ENCODE measurements at places on chromosomes 16 and 17.

- DNase-seq, result no peak
Measured at GRCh38 chr16:48372744-48373143, 12.5 kb downstream of the SIAH1 start.

GRCh38 chr17:76140661-76141211 is 309 bp downstream of the FOXJ1 start:
- no peak for DNase-seq

DNA sequence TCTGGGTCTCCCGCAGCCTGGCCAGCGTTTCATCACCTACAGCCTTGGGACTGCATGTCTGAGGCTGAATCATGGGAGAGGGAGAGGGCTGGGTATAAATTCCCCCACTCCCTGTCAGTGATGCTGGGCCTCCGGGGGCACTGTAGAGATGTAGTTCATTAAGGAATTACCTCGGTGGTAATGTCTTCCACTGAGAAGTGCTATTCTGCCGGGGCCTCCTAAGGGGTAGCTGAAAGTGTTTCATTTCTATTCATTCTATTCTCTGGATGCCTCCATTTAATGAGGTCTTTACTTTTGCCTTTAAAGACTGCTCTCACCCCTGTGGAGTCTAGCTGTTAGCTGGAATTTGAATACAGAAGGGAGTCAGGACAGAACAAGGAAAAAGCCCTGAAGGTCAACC is 116.4 kb upstream of the HS3ST4 start:
- DNase-seq, result no peak

GRCh38 chr16:27628241-27628942 is 78.4 kb downstream of the KATNIP start:
- DNase-seq, result peak; percentile 19

GRCh38 chr17:75270218-75270965 is 639 bp downstream of the MIF4GD start:
- DNase-seq, result peak; percentile 50

DNA sequence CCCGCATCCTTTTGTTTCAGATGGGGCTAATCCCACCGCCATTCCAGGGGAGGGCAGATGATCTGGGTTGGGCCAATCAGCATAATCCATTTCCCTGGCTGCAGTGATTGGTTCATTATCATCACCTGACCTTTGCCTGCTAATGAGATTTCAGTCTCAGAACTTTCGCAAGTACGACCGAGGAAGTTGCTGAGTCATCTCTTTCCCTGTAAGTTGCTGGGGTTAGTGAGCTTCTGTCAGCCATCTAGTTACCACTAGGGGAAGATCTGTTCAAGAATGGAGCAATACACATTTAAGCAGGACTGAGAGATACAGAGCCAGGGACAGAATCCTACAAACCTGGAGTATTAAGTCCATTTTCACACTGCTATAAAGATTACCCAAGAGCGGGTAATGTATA is 65.3 kb upstream of the NUDT7 start:
- DNase-seq, result no peak

GRCh38 chr17:55273579-55274354 is 9.0 kb downstream of the HLF start:
- DNase-seq, result peak; percentile 61

DNA sequence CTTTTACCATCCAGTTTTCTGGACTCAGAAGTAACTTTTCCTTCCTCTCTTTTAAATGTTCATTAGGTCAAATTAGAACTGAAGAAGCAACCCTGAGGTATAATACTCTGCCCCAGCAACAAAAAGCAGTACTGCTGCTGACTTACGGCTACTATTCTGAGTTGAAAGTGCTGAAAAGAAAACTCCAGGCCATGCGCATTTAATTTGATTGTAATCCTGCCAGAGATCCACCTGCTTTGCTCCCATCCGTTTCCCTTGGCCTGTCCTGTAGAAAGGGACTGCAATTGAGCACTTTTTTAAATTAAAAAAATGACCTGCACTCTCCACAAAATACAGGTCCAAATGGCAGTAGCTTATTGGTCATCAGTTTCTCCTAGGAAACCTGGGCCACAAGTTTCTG is 61.6 kb downstream of the PITPNC1 start:
- no peak for DNase-seq

GRCh38 chr16:9328411-9328810 is 237.0 kb downstream of the HAPSTR1 start:
- DNase-seq, result no peak

- no peak for DNase-seq
Measured at GRCh38 chr17:66446419-66446818, 144.0 kb downstream of the PRKCA start.

DNA sequence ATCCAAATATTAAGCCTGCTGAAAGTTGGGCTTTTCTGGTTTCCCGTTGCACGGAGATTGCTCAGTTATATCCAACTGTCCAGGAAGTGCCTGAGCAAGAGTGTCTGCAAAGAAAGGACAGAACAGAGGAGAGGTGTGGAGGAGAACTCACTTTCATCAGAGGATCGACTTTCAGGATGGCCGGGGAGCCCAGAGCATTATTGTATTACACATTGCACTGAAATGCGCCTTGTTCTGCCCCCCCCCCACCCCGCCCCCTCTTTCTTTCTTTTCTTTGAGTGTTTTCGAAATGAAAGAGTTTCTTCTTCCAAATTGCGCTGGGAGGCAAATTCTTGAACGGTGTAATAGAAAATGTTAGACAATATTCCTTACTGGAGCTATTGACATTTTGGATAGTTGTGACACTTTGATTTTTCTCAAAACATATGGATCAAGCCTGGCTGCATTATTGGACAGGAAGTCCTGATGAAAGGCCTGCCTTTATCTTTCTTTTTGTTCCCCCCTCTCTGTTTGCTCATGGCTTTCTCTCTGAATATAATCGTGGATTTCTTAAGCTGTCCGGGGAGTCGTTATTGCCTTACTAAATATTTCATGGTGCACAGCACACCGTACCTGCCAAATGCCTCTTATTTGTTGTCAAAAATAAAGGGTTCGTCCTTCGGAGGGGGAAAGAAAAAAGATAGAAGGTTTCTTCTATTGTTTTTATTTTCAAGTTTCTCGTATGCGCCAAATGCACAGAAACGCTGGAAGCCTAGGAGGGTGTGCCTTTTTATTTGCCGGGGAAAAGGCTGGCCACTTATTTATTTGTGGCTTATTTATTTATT is 110.8 kb downstream of the IRX3 start:
- DNase-seq, result peak; percentile 79

- DNase-seq, result no peak
Measured at GRCh38 chr17:44905006-44906000, 6.1 kb upstream of the EFTUD2 start.

DNA sequence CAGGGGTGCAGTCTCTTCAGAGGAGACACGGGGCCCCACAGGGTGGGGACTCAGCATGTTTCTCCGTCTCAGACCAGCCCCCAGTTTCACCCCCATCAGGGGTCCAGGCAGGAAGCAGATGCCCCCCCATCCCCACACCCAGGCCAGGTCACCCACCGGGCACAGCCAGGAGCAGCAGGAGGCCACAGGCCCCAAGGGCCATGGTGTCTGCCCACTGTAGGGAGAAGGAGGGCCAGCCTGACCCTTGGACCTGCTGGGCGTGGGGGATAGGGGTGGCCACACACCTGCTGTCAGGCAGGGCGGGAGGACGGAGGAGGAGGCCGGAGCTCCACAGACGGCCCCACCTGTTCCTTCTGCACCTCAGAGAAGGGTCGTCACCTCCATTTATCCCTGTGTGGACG is at the start of gene TPSG1:
Gene TPSG1 (minus strand): TSS at position 218 of the 401 bp plus-strand sequence. CDS start 16 bp downstream, at position 202.
- DNase-seq, result no peak

DNA sequence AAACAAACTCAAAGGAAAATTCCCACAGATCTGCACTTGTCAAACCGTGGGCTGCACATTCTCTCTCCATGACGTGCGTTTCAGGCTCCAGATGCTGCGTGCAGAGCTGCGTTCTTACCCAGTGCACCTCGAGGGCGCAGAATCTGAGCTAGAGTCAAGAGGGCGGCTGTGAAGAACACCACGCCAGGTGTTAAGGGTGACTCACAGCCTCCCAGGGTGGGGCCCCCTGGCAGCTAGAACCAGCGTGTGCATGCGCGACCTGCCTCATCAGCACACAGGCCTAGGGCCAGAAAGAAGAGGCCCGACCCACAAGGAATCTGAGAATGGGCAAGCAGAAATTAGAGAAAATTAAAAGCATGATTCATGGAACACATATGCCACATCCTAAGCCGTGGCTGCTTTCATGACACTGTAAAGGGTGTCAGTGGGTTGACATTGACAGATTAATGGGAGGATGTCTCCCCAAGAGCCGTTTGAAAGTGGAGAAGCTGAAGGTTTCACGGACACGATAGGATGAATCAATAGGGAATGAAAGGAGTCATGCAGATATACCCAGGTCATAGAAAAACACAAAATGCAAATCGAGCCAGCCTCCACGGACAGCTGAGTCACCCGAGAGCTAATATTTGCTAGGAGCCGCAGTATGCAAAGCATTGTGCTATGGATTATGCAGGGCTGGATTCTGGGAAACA is 29.0 kb downstream of the MARCHF10 start:
- DNase-seq, result peak; percentile 56

GRCh38 chr16:17105239-17105797 is 365.4 kb downstream of the XYLT1 start:
- no peak for DNase-seq

DNA sequence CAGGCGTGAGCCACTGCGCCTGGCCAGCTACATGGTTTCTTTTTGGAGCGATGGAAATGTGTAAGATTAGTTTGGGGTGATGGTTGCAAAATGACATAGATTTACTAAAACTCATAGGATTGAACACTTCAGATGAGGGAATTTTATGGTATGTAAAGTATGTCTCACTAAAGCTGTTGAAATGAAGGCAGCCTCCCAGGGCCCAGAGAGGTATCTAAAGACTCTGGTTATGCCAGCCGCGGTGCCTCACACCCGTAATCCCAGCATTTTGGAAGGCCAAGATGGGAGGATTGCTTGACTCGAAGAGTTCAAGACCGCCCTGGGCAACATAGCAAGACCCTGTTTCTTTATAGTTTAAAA is 254.9 kb downstream of the PARN start:
- no peak for DNase-seq

DNA sequence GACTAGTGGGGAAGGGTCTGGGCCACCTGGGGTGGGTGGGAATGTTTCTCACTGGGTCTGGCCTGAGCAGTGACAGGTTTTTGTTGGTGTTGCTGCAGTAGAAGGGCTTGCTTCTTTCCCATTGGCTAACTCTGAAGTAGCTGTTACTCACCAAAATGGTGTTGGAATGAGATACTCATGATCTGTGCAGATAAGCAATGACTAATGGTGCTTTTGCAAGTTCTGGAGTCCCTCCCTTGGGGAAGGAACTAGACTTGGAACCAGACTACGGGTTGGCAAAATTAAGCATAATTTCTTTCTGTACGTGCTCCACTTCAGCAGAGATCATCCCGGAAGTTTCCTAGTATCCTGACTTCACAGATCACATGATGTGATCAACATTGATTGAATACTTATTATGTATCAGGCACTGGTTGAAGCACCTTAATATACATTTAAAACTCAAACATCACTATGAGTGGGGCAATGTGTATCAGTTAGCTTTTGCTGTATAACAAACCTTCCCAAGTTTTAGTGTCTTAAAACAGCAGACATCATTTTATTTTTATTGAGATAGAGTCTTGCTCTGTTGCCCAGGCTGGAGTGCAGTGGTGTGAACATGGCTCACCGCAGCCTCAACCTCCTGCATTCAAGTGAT is 30.1 kb downstream of the CHP2 start:
- no peak for DNase-seq

- peak; percentile 28 for DNase-seq
Measured at GRCh38 chr16:57946181-57946801, 24.6 kb downstream of the CNGB1 start.

DNA sequence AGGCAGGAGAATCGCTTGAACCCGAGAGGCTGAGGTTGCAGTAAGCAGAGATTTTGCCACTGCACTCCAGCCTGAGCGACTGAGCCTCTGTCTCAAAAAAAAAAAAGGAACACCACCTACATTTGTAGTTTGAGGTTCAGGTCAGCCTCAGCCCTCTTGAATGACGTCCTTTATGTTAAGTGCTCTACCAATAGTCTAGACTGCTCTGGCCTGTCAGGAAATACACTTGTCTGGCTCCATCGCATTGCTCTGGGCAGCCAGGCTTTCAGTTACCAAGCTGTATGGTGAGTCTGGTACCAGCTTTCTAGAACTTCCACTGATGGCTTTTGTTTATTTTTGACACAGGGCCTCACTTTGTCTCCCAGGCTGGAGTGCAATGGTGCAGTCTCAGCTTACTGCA is 11.4 kb downstream of the SOCS7 start:
- DNase-seq, result no peak

DNA sequence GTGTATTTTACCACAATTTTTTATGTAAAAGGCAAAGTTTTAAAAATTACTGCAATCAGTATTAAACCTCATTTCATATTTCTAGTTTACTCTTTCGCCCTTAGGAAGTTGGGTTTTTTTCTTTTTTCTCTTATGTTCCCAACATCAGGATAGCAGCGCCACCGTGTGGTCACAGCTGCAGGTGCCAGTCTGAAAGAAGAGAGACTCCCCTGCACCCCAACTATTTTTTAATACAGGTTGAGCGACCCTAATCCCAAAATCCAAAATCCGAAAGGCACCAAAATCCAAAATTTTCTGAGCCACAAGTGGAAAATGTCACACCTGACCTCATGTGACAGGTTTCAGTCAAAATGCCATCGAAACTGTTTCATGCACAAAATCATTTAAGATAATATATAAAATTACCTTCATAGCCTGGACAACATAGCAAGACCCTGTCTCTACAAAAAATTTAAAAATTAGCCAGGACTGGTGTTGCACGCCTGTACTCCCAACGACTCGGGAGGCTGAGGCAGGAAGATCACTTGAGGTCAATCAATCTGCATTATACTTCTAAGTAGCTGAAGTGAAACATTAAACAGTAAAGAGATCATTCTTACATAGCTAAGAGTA is 21.8 kb upstream of the ASGR2 start:
- peak; percentile 37 for DNase-seq

GRCh38 chr17:80365001-80365965 is 49.7 kb upstream of the ENDOV start:
- DNase-seq, result no peak

- peak; percentile 27 for DNase-seq
Measured at GRCh38 chr17:81710514-81711308, 1.4 kb upstream of the SLC25A10 start.

DNA sequence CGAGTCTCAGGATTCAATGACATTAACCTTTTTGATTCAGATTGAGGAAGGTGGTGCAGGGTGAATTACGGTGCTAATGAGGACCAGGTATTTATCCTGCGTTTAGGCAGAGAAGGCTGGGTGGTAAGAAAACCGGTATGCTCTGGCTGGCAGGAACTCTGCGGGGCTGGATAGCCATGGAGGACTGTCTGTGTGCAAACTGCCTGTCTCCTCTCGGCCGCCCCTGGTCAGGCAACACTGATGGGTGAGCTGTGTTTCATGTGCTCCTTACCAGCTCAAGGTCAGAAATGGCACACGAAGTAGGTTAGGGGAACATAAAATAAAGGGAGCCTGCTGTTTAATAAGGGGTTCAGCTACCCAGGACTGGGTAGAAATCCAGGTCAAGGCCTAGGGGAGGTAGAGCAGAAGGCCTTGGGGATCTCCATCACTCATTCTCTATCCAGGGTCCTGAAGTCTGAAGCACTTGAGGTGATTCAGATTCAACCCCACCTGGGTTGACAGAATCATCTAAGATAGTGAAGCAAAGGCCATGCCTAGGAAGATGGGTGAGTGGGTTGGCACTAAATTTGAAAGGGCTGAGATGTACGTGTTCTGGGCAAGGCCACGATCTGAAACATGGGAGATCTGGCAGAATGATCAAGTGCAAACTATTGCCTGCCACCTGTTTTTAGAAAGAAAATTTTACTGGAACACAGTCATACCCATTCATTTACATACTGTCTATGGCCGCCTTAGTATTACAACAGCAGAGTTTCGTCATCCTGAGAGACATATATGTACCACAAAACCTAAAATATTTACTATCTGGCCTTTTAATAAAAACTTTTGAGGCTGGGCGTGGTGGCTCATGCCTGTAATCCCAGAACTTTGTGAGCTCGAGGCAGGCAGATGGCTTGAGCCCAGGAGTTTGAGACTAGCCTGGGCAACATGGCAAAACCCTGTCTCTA is 292.5 kb downstream of the XYLT1 start:
- DNase-seq, result no peak

Data from NCI-H1092 treated with DMSO at 0.1 percent for 48 hours (cell line).